ENCODE measurements at places on chromosomes 6 and 20. TPM values are rescaled to one million over a fixed set of nuclear protein-coding genes. Genes with fewer than 3 reads are reported as not detected.
A peak's percentile ranks its signal among the peaks of the same experiment; 100 is the strongest.

DNA sequence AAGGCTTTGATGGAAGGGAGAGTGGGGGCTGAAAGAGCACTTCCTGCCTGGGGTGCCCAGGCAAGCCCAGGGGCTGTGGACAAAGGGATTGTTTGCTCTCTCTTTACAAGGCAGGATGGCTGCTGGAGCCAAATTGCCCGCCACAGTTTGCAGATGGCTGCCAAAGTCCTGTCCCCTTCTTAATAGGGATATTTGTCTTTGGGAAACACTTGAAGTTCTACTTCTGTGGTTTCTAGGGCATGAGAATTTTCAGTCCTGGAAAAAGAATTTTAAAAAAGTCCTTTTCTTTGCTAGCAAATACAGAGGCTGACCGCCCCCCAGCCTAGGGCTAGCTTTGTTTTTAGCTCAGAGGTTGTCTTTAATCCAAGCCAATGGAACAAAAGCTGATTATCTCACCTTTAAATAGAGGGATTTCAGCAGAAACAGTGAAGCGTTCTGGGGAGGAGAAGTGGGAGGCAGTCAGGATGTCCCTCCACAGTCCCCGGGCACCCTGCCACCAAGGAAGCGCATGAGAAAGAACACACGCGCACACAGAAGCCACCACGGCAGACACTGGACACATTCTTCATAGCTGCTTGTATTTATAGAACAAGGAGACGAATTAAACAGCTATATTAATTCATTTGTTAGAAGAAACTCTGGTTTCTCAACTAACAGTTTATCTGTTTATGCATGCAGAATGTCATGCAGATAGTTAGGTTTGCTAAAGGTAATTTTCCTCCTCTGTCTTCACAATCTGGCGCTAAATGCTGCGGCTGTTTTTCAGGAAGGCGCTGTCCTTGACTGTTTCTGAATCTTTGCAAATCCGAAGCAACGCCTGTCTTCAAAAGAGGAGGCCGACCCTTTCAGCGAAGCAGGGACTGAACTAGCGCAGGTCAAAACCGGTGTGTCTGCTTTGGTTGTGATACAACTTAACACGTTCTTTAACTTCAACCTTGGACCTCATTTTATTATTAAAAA lies 736.9 kb downstream of the QKI start:
- peak; percentile 77 for DNase-seq

GRCh38 chr20:40931410-40932044 lies 97.1 kb upstream of the TOP1 start:
- no peak for DNase-seq

- DNase-seq, result no peak
Observed at GRCh38 chr6:90993770-90994169, 406.9 kb upstream of the MAP3K7 start.

Gene DEFB116
- total RNA-seq, result not detected

Gene RALY
- total RNA-seq, result 105 TPM

Gene SIRPD
- total RNA-seq, result not detected

Data from Right ventricle myocardium superior (tissue), 1 donor.